ENCODE measurements at places on chromosomes 7 and 10.
A peak's percentile ranks its signal among the peaks of the same experiment; 100 is the strongest.

GRCh38 chr10:125159932-125160855, at the start of gene CTBP2:
Gene CTBP2, minus strand, starts transcription at chr10:125160563.
- peak; percentile 66 for DNase-seq

GRCh38 chr7:31553661-31554081, 39.8 kb downstream of the ITPRID1 start:
- DNase-seq = no peak

GRCh38 chr10:97186911-97187310, 1.2 kb upstream of the SLIT1 start:
- no peak for DNase-seq

GRCh38 chr7:4029941-4030340, 652.2 kb upstream of the FOXK1 start:
- DNase-seq = no peak

- no peak for DNase-seq
Observed at GRCh38 chr7:11130012-11130411, 156.3 kb downstream of the PHF14 start.

DNA sequence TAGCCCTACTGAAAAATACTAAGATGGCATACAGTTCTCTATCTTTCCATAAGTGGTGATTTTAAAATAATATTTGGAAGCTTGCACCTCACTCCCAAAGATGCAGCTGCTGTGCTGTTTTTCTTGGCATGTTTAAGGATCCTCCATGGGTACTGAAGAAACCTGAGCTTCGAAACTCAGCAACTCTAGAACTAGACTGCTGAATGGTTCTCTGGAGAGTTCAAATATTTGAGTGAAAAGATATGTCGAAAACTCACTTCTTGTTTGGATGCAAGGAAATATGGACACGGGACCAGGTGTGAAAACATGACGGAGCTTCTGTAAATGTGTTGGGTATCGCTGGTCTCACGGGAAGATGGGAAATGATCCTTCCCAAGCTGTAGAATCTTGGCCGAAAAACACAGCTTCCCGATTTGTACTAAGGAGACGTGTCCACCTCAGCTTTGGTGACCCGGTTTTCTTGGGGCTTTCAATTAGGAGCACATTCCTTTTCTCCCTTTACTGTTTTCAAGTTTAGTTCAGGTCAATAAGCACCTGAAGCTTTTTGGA, 543.8 kb upstream of the NRP1 start:
- DNase-seq = no peak

- no peak for DNase-seq
Observed at GRCh38 chr7:71325151-71325550, 193.2 kb downstream of the GALNT17 start.

- DNase-seq = no peak
Observed at GRCh38 chr10:96153070-96153469, 23.0 kb downstream of the ZNF518A start.

GRCh38 chr7:122402235-122402634, 97.7 kb upstream of the FEZF1 start:
- DNase-seq = no peak

DNA sequence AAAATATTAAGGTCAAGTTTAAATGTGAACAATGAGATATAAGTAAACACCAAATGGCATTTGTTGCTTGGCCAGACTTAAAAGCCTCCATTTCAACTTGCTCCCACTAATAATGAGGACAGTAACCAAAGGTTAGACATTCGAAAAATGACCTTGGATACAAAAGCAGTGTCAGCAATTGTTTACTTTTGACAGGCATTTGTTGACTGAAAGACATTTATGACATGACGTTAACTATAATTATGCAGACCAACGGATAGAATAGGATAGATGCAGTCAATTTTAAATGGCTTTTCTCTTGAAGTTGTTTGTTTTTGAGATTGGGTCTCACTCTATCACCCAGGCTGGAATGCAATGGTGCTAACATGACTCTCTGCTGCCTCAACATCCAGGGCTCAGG, 6.3 kb upstream of the WNT16 start:
- DNase-seq = peak; percentile 85

GRCh38 chr10:50480054-50481007, 143.4 kb downstream of the SGMS1 start:
- no peak for DNase-seq

All from NCI-H1417 (cell line).